ENCODE measurements at places on chromosomes 13 and 19. TPM values are rescaled to one million over a fixed set of nuclear protein-coding genes. Genes with fewer than 3 reads are reported as not detected.

- H3K27ac ChIP-seq = no peak overlapping the region
- no peaks in the 10 kb centered on the region for H3K4me1 ChIP-seq
- H3K27me3 ChIP-seq = no peaks in the 10 kb centered on the region
- DNase-seq = no peak
- no peaks in the 10 kb centered on the region for H3K36me3 ChIP-seq
- H3K4me3 ChIP-seq = no peak overlapping the region
Measured at GRCh38 chr13:70634893-70635292, 526.6 kb upstream of the KLHL1 start.

- DNase-seq = no peak
- H3K27ac ChIP-seq = no peak overlapping the region
- H3K36me3 ChIP-seq = peaks cover 27% of the 10 kb centered on the region
- H3K4me1 ChIP-seq = peaks cover 28% of the 10 kb centered on the region
Measured at GRCh38 chr13:26219726-26220125, 2.4 kb downstream of the RNF6 start.

Gene CGB2
- not detected for total RNA-seq

Gene THSD1
- total RNA-seq = 6.5 TPM

- H3K36me3 ChIP-seq = no peaks in the 10 kb centered on the region
- DNase-seq = no peak
- H3K27ac ChIP-seq = no peak overlapping the region
- no peaks in the 10 kb centered on the region for H3K27me3 ChIP-seq
Measured at GRCh38 chr13:44618326-44618725, 42.2 kb upstream of the TSC22D1 start.

Gene CGB1
- total RNA-seq = not detected

DNA sequence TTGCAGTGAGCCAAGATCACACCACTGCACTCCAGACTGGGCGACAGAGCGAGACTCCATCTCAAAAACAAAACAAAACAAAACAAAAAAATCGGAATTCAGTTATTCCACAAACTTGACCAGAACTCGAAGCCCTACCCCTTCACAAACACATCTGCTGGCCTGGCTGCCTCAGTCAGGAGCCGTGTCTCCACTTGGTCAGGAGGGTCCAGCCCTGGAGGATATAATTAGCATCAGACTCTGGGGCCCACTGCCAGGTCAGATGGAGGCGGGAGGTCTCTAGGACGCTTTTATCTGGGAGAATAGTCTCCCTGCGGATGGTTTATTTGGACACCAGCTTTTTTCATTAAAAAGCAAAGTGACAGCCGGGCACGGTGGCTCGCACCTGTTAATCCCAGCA lies 8.0 kb downstream of the ELL start:
- H3K36me3 ChIP-seq = no peaks in the 10 kb centered on the region
- no peak for DNase-seq
- no peaks in the 10 kb centered on the region for H3K27me3 ChIP-seq
- H3K4me3 ChIP-seq = no peak overlapping the region
- H3K4me1 ChIP-seq = peaks cover 66% of the 10 kb centered on the region

GRCh38 chr13:73608157-73608516 lies 526.1 kb downstream of the KLF12 start:
- no peak overlapping the region for H3K4me3 ChIP-seq
- no peaks in the 10 kb centered on the region for H3K27me3 ChIP-seq
- no peak overlapping the region for H3K27ac ChIP-seq
- DNase-seq = no peak
- no peaks in the 10 kb centered on the region for H3K4me1 ChIP-seq

- no peaks in the 10 kb centered on the region for H3K27me3 ChIP-seq
- H3K27ac ChIP-seq = no peak overlapping the region
- no peak overlapping the region for H3K4me3 ChIP-seq
- H3K4me1 ChIP-seq = no peaks in the 10 kb centered on the region
- no peak for DNase-seq
Measured at GRCh38 chr13:111295886-111296285, 24.6 kb upstream of the TEX29 start.

DNA sequence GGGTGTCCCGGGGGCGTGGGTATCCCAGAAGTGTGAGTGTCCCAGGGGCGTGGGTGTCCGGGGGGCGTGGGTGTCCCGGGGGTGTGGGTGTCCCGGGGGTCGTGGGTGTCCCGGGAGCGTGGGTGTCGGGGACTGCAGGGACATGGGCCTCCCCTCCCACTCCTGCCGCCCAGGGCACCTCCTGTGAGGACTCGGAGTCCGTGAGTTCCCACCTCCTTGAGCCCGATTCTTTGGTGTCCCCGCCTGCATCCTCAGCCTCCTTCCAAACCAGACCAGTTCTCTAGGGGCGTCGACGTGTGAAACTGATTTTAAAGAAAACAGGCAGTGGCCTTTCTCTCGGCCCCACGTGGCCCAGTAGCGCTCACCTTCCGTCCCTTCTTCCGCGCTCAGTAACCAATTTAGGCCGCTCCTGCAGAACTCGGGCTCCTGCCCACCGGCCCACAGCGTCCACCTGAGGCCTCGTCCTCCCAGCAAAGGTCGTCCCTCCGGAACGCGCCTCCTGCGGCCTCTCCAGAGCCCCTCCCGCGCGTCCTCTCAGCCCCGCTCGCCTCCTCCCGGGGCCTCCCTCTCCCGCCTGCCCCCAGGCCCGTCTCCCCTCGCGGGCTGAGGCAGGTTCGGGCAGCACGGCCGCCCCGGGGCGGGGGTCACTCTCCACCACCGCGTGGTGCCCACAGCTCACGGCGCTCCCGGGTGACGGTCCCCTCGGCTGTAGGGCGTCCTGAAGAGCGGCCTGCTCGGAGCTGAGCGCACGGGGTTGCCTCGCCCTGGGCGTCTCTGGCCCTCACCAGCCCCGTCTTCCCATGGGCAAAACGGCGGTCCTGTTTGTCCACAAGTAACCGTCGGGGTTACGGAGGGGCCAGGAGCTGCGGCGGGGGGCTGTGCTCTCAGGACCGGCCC lies 3.8 kb downstream of the F7 start:
- no peak overlapping the region for H3K27ac ChIP-seq
- no peaks in the 10 kb centered on the region for H3K36me3 ChIP-seq
- no peak for DNase-seq

- no peaks in the 10 kb centered on the region for H3K27me3 ChIP-seq
- no peak overlapping the region for H3K4me3 ChIP-seq
- H3K27ac ChIP-seq = peak overlapping the region; percentile 88
- DNase-seq = no peak
- H3K4me1 ChIP-seq = peaks cover 59% of the 10 kb centered on the region
Measured at GRCh38 chr19:2969104-2969504, 8.3 kb upstream of the TLE6 start.

Gene ZNF625
- 7.5 TPM for total RNA-seq

DNA sequence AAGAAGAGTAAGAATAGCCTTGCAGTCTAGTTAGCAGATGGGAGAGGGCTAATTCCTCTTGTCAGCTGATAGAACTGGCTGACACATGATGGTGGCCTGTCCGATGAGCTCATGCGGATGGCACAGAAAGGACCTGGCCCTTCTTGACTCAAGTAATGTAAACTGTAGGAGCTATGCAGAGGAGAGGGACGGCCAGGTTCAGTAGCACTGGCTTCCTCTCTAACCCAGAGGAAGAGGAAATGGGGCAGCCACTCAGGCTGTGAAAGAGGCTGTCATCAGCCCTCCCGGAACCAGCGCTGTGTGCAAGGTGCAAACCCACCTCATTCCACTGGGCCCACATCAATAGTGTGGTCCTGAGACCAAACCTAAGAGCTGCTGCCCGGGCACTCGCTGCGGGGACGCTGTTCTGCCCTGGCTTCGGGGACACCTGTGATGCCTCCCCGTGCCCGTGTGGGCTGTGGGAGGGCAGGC lies 30.8 kb upstream of the USE1 start:
- H3K27me3 ChIP-seq = no peaks in the 10 kb centered on the region
- no peak for DNase-seq
- H3K4me3 ChIP-seq = no peak overlapping the region
- no peaks in the 10 kb centered on the region for H3K4me1 ChIP-seq

GRCh38 chr19:43997631-43998290 lies 5.0 kb upstream of the ZNF230 start:
- DNase-seq = no peak
- H3K4me3 ChIP-seq = no peak overlapping the region
- no peak overlapping the region for H3K27ac ChIP-seq

GRCh38 chr19:9850235-9850959 lies 15.3 kb downstream of the PIN1 start:
- peaks cover 66% of the 10 kb centered on the region for H3K36me3 ChIP-seq
- H3K4me3 ChIP-seq = no peak overlapping the region
- DNase-seq = no peak
- no peaks in the 10 kb centered on the region for H3K27me3 ChIP-seq

DNA sequence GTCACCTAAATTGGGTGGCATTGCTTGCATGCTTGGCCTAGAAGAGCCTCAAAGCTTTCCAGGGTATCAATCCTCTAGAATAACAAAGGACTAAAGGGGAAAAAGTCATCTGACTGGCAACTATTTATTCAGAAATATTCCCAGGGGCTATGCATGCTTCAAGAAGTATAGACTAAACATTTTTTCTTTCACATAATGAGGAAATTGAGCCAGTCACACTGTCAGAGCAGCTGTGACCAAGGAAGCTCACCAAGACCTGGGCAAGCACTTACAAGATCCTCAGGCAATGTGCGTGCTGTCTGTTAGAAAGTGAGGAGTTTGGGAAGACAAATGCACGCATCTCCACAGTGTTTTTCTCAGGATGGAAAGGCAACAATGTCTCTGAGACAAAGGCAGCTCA lies 747.2 kb downstream of the DIAPH3 start:
- no peak overlapping the region for H3K4me3 ChIP-seq
- no peaks in the 10 kb centered on the region for H3K4me1 ChIP-seq
- no peak for DNase-seq
- no peak overlapping the region for H3K27ac ChIP-seq
- H3K27me3 ChIP-seq = no peaks in the 10 kb centered on the region

DNA sequence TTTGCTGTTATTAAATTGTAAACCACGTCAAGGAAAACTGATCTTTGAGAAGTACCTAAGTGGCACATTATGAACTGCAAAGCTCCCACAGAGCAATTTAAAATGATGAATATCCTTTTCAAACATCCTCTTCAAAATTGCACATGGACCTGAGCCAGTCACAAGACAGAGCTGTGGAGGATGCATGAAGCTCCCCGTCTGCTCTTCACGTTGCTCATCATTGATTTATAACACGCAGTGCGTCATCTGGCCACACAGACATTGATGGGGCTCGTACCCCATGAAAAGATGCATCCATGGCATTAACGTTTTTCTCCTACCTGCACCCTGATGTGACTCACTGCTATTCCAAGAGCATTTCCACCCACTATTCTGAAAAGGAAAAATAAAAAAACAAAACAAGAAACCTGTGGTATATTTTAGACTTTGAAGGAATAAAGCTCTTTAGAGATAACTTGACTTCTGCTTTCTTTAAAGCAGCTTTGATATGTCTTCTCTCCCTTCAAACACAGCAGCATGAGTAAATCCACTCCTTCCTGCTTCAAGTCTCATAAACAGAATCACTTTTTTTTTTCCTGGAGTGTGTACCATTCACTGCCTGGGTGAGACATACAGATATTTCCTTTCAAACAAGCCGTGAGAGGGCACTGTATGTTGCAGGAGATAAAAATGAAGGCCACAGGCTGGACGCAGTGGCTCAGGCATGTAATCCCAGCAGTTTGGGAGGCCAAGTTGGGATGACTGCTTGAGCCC lies 7.2 kb upstream of the SERTM1 start:
- no peaks in the 10 kb centered on the region for H3K36me3 ChIP-seq
- no peak for DNase-seq
- H3K27me3 ChIP-seq = peaks cover 12% of the 10 kb centered on the region
- H3K4me1 ChIP-seq = no peaks in the 10 kb centered on the region
- no peak overlapping the region for H3K4me3 ChIP-seq

Gene ANKRD10
- total RNA-seq = 120 TPM

GRCh38 chr13:63460462-63461090 lies 2044.9 kb upstream of the PCDH20 start:
- H3K27ac ChIP-seq = no peak overlapping the region
- no peak overlapping the region for H3K4me3 ChIP-seq
- no peaks in the 10 kb centered on the region for H3K4me1 ChIP-seq
- no peaks in the 10 kb centered on the region for H3K27me3 ChIP-seq
- no peaks in the 10 kb centered on the region for H3K36me3 ChIP-seq
- no peak for DNase-seq

- DNase-seq = no peak
- peaks cover 21% of the 10 kb centered on the region for H3K4me1 ChIP-seq
- no peaks in the 10 kb centered on the region for H3K27me3 ChIP-seq
- H3K27ac ChIP-seq = no peak overlapping the region
Measured at GRCh38 chr13:43008596-43008995, 14.8 kb upstream of the DNAJC15 start.

GRCh38 chr19:48206397-48207093 lies 36.1 kb downstream of the ZSWIM9 start:
- DNase-seq = no peak
- no peak overlapping the region for H3K27ac ChIP-seq
- no peaks in the 10 kb centered on the region for H3K36me3 ChIP-seq
- H3K4me3 ChIP-seq = no peak overlapping the region
- H3K4me1 ChIP-seq = peaks cover 6% of the 10 kb centered on the region
- no peaks in the 10 kb centered on the region for H3K27me3 ChIP-seq

Gene ZNF460
- total RNA-seq = 52.3 TPM

GRCh38 chr19:57886046-57886445 lies 2.8 kb downstream of the ZNF814 start:
- H3K27me3 ChIP-seq = no peaks in the 10 kb centered on the region
- H3K4me1 ChIP-seq = no peaks in the 10 kb centered on the region
- H3K27ac ChIP-seq = no peak overlapping the region
- no peaks in the 10 kb centered on the region for H3K36me3 ChIP-seq
- H3K4me3 ChIP-seq = no peak overlapping the region

Gene ERICH4
- not detected for total RNA-seq

GRCh38 chr19:29687244-29687896 lies 22.1 kb downstream of the PLEKHF1 start:
- H3K27me3 ChIP-seq = no peaks in the 10 kb centered on the region
- DNase-seq = no peak
- H3K27ac ChIP-seq = peak overlapping the region; percentile 28
- no peaks in the 10 kb centered on the region for H3K36me3 ChIP-seq
- H3K4me1 ChIP-seq = peaks cover 42% of the 10 kb centered on the region

Gene OR7A5
- not detected for total RNA-seq

GRCh38 chr19:30718707-30719106 lies 346.5 kb downstream of the ZNF536 start:
- peaks cover 16% of the 10 kb centered on the region for H3K4me1 ChIP-seq
- H3K36me3 ChIP-seq = no peaks in the 10 kb centered on the region
- peak overlapping the region; percentile 80 for H3K27ac ChIP-seq
- DNase-seq = no peak
- peak overlapping the region; percentile 65 for H3K4me3 ChIP-seq

Measured in esophagus muscularis mucosa (tissue), 4 donors.